ENCODE measurements at places on chromosomes 13 and 19.

GRCh38 chr19:47595944-47596343 lies 13.0 kb upstream of the BICRA start:
- no peak for DNase-seq

DNA sequence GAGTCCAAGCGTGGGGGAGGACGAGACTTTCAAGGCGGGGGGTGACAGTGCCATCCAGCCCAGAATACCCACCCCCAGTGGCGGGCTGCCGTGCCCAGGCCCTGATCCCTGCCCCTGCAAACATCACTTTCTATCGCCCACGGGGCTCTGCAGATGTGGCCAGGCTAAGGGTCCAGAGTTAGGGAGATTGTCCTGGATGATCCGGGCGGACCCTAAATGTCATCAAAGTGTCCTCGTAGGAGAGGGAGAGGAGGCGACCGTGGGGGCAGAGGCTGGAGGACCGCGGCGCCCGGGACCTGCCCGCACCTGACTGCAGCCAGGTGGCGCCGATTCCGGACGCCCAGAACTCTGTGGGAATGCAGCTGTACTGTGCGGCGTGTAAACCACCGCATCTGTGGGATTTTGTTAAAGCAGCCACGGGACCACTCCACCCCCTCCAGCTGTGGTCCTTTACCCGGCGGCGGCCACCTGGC lies 32.4 kb downstream of the GJA3 start:
- no peak for DNase-seq

DNA sequence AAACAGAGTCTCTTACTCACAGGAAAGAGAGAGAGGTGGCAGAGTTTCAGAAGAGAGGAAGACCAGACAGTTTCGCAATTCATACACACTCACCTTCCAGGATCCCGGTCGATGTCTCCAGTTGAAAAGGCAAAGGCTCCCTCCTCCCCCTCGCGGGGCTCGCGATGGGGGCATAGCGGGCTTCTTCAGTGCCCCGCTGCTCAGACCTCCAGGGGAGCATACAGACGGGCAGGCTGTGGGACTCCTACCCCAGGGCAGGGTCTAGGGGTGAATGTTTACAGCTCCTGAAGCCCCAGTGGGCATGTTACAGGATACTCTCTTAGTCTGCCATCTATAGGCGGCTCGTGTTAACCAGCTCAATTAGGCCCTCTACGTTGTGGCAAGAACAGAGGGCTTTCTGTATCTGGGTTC lies 139.2 kb downstream of the SLITRK5 start:
- DNase-seq, result no peak

DNA sequence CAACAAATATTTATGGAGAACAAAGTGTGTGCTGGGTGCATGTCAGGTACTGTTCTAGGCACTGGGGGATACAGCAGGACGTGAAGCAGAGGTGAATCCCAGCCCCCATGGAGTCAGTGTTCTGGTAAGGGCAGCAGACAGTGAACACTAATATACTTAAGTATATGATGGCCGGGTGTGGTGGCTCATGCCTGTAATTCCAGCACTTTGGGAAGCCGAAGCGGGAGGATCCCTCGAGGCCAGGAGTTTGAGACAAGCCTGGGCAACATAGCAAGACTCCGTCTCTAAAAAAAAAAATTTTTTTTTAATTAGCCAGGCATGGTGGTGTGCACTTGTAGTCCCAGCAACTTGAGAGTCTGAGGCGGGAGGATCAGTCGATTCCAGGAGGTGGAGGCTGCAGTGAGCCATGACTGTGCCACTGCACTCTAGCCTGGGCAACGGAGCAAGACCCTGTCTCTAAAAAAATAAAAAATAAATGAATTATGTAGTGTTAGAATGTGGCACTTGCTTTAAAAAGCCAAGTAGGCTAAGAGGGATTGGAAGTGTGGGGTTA lies 22.6 kb downstream of the CHST8 start:
- DNase-seq, result no peak

All from esophagus squamous epithelium (tissue), 5 donors.